T-helper 1 cell (primary cell): ENCODE measurements at places on chromosomes 7 and 10.

- no peak for DNase-seq
These were observed 27.6 kb upstream of the TAS2R16 start for GRCh38 chr7:123023126-123023525.

DNA sequence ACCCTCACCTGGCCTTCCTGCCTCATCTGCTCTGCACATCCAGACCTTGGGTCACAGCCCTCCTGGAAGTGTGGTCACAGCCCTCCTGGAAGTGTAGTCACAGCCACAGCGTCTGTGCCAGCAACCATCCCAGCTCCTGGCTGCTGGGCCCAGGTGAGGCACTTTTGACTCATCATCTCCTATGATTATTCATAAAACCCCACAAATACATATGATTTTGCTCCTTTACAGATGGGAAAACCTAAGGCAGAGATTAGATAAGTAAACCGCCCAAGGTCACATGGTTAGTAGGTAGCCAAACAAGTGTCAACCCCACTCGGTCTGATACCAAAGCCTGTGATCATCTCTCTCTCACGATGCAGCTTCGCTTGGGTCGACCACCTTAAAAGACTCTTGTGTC is 94.3 kb downstream of the PRLHR start:
- no peak for DNase-seq

DNA sequence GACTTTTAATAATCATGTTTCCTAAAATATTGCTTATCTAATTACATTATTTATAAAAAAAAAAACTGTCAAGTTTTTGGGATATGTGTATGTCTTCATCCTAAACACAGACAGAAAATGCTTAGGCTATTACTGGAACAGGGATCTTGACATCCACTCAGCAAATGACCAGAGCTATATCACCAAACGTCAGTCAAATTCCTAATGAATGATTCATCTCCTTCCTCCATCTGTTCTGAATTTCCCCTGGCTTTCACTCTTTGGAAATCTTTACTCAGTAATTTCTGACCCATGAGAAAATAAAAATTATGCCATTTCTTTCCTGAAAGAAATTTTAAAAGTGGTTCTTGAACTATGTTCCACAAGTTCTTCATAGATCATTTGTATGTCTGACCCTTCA is 552.4 kb upstream of the KCND2 start:
- no peak for DNase-seq

GRCh38 chr10:96387161-96387560 is 28.4 kb upstream of the OPALIN start:
- DNase-seq, result no peak

- DNase-seq, result no peak
These were observed 80.2 kb downstream of the RNF216 start for GRCh38 chr7:5701085-5701914.

GRCh38 chr10:79292891-79293746 is 54.1 kb upstream of the PPIF start:
- DNase-seq, result no peak

- no peak for DNase-seq
These were observed 944 bp downstream of the AVL9 start for GRCh38 chr7:32496052-32496813.

DNA sequence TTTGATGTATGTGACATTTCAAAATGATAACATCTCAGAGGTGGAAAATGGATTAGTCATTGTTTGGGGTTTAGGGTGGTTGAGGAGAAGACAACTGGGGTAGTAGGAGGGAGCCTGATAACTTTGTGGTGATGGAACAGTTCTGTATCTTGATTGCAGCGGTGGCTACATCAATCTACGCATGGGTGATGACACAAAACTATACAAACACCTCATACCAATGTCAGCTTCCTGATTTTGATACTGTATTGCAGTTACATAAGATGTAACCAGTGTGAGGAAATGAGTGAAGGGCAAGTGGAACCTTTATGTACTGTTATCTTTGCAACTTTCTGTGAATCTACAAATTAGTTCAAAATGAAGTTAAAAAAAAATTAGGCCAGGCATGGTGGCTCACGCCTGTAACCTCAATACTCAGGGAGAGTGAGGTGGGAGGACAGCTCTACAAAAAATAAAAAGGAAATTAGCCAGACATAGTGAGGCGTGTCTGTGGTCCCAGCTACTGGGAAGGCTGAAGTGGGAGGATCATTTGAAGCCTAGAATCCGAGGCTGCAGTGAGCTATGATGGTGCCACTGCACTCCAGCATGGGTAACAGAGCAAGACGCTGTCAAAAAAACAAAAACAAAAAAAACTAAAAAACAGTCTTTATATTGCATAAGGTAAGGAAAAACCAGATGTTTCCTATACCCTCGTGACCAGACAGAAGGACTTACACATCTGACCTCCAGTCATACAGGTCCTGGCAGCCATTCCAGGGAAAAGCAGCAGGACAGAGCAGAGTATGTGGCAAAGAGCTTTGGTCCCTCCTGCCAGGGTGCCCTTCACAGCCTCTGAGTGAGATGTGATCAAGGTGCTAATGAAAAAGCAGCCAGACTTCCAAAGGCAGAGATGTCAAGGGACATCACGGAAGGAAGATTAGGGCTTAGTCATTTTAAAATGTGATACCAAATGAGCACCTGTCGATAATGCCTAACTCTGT is 50.8 kb downstream of the CYTH3 start:
- DNase-seq, result no peak

- no peak for DNase-seq
These were observed 285.9 kb upstream of the ETV1 start for GRCh38 chr7:14275356-14275755.

DNA sequence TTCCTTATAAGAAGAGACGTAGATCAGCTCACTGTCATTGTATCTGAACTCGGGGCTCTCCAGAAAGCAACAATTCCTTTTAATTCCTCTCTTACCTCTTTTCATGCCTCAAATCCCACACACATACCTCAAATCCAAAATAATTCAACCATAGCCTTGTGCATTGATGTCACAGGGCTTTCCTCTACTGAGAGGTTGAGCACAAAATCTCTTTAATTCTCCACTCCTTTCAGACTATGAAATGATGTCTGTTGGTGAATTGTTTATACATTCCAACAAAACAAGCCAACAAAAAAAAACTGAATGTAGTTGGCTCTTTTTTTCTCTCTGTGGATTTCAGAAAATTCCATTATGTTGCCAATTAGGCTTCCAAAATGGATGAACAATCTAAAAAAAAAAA is 53.2 kb downstream of the BPGM start:
- DNase-seq, result no peak

GRCh38 chr10:114070710-114071109 is 27.0 kb downstream of the ADRB1 start:
- no peak for DNase-seq

DNA sequence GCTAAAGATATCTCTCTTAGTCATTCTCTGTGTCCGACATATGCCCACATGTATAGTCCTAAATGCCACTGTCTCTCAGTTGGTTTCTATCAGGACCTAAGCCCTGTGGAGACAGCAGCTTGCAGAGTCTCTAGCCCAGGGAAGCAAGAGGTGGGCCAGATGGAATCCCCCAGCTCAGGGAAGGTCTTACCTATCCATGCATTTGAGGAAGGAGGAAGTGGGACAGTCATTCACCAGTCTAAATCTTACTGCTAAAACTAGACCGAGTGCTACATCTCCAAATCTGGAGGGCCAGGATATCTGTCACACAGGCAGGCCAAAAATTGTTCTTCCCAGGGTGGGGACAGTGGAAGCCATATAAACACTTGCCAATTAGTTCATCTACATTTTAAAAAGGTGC is 26.4 kb upstream of the HERPUD2 start:
- no peak for DNase-seq

GRCh38 chr7:97022491-97023306 is 1.9 kb downstream of the DLX5 start:
- DNase-seq, result no peak

- DNase-seq, result no peak
These were observed 6.9 kb upstream of the TNS3 start for GRCh38 chr7:47588704-47589225.

DNA sequence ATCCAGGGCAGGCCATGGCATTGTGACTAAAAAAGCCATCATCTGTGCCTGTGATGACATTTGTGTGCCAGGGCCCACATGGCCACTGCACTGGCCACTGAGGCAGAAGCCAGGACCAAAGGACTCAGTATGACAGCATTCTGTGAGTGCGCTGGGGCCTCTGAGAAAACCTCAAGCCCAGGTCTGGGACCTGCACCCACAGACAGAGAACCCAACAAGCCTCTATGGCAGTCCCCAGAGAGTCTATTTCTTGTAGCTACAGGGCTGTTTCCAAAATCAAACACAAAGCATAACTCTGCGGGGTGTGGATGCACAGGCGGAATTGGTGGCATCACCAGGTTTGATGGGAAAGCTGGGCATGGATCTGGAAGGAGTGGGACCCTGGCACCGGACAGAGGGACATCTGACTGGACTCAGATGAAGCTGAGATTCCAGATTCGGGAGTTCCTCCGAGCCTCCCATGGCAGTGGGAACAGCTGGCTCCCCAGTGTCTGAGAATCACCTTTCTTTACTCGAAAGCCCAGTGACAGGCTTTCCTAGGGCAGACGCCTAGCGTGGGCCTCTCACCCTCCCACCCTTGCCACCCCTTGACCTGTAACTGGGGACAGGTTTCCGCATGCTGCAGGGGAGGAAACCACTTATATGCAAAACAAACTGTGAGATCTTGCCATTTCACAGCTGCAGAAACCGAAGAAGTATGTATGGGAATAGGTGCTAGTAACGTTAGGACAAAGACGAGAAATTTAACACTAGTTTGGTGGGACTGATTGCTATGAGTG is 70.6 kb upstream of the RHEB start:
- DNase-seq, result no peak
